Esophagus (tissue), 2 donors: ENCODE measurements at places on chromosomes 1 and 21. TPM values are rescaled to one million over a fixed set of nuclear protein-coding genes. Genes with fewer than 3 reads are reported as not detected.

SPRR1B gene
- 2,433 TPM for polyA plus RNA-seq

BGLAP gene
- 0.41 TPM for polyA plus RNA-seq

OR2T29 gene
- polyA plus RNA-seq, result not detected

KRTAP11-1 gene
- not detected for polyA plus RNA-seq

TNFRSF9 gene
- 0.02 TPM for polyA plus RNA-seq
